ENCODE measurements at places on chromosomes 4 and X.

- no peak for DNase-seq
Observed at GRCh38 chrX:120485315-120485637, 16.2 kb upstream of the LAMP2 start.

- DNase-seq, result no peak
Observed at GRCh38 chrX:153416781-153417450, 5.6 kb downstream of the ZFP92 start.

DNA sequence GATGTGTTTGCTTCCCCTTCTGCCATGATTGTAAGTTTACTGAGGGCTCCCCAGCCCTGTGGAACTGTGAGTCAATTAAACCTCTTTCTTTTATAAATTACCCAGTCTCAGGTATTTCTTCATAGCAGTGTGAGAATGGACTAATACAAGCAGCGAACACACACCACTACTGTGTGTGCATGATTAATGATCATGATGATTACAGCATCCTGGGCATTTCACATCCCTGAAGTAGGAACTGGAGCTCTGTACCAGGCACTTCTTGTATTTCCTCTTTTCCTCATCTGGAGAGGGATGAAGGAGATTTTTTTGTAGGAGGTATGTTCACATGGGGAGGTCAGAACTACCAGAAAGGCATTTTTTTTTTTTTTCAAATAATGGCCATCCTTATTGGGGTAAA is 60.8 kb downstream of the PPM1K start:
- no peak for DNase-seq

DNA sequence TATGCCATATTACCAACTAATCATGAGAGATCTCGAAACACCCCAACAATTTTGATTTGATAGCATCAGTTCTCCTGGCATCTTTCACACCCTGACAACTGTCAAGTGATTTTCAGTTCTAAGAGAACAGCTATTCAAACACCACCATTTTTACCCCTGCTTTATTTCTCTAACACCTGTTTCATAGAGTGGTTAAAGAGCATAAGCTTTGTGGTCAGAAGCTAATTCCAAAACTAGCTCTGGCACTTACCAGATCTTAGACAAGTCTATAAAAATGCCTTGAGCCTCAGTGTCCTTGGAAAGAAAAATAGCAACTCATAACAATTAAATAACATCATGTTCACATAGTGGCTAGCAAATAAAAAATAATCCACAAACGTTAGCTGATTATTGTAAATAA is 17.9 kb downstream of the PPA2 start:
- no peak for DNase-seq

DNA sequence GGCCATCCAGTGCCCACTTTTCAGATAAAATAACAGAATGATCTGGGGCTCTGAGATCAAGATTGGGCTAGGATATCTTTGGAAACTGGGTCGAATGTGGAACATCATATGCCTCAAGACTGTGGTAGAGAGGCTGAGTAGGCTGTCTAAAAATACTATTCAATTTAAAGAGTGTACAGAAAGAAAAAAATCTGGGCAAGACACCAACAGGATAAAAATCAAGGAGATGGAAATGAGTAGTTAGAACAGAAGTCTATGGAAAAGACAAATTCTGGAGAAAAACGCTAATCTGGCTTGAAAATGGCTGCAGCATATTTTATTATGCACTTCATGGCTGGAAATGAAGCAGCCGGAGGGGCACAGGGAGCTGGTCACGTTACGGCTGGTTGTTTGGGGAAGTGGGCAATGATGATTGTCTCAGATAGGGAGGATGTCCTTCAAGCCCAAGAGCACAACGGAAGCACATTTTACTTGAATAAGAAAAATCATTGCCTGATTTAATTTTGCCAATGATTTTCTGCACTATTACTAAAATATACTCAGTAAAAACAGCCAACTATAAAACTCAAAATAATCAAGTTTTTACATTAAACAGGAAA is 27.1 kb upstream of the MAPK10 start:
- DNase-seq, result no peak

GRCh38 chrX:69022430-69022829 is 142.8 kb downstream of the PJA1 start:
- no peak for DNase-seq

GRCh38 chrX:53479301-53479700 is 45.1 kb upstream of the HSD17B10 start:
- no peak for DNase-seq

- no peak for DNase-seq
Observed at GRCh38 chrX:18448416-18448815, 23.0 kb downstream of the CDKL5 start.

- DNase-seq, result no peak
Observed at GRCh38 chr4:78647272-78647671, 95.7 kb downstream of the ANXA3 start.

DNA sequence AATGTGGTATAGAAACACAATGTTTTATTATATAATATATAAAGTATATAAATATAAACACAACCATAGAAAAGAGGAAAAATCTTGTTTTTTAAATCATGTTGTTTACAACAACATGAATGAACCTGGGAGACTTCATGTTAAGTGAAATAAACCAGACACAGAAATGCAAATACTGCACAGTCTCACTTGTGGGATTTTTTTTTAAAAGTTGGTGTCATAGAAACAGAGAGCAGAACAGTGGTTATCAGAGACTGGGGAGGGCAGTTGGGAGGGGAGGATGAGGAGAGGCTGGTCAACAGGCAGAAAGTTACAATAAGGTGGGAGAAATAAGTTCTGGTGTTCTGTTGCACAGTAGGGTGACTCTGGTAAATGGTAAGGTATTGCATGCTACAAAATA is 57.1 kb downstream of the FREM3 start:
- DNase-seq, result no peak

- no peak for DNase-seq
Observed at GRCh38 chrX:144801786-144802185, 445.5 kb upstream of the SPANXN1 start.

GRCh38 chr4:169010125-169011023 is at the start of gene CBR4:
TSS of gene CBR4 (minus strand) at chr4:169010255. CDS start at chr4:169010089, 166 bp downstream.
- peak; percentile 75 for DNase-seq

- no peak for DNase-seq
Observed at GRCh38 chrX:20739038-20739745, 472.5 kb upstream of the RPS6KA3 start.

GRCh38 chr4:60926624-60927023 is 273.5 kb upstream of the ADGRL3 start:
- DNase-seq, result no peak

DNA sequence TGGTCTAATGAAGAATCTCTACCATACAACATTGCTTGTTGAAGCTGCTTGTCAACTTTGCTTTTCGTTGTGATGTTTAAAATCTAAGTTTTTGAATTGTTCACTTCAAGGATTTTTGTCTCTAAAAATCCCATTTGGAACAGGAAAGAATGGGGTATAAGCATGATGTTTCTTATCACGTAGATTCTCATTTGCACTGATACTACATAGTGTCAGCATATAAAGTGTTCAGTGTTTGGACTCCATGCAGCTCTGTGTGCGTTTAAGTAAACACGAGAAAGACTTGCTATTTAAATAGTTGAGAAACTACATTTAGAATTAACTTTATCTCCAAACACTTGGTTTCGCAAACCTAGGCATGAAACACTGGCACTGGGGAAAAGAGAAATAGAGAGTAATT is 452.5 kb downstream of the NKX6-1 start:
- no peak for DNase-seq

GRCh38 chr4:103774326-103774825 is 54.6 kb upstream of the TACR3 start:
- no peak for DNase-seq

GRCh38 chrX:11382930-11383329 is 89.7 kb downstream of the AMELX start:
- no peak for DNase-seq

DNA sequence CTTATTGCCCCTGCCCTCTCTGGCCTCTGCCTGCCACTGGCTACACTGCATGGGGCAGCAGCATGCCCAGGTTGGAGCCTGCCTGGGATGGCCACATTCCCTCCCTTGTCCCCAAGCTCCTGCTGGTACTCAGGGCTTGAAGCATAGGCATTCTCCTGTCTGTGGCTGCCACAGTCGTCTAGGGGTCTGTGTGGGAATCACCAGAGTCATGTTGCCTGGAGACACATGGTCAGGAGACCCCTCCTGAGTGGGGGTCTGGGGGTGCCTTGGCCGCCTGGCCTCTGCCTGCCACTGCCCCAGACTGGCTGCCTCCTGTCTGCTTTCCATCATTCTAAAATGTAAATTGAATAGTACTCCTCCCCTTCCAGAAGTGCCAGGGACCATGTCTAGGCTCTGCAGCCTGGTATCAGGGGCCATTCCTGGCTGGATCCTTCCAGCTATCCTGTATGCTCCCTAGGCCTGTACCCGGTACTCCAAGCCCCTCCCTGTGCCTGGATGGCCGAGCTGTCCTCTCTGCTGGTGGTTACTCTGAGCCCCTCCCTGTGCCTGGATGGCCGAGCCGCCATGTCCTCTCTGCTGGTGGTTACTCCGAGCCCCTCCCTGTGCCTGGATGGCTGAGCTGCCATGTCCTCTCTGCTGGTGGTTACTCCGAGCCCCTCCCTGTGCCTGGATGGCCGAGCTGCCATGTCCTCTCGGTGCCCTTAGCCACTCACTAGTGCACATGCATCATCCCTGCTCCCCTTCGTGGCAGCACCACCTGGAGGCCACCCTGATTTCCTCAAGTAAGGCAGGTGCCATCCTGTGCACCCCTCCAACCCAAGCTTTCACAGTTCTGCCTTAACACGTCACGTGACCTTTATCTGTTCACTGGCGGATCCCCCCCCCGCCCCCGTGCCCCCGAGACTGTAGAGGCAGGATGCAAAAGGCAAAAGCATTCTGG is 5.5 kb upstream of the NKX1-1 start:
- no peak for DNase-seq

GRCh38 chrX:151488677-151489076 is 74.8 kb upstream of the PASD1 start:
- no peak for DNase-seq

DNA sequence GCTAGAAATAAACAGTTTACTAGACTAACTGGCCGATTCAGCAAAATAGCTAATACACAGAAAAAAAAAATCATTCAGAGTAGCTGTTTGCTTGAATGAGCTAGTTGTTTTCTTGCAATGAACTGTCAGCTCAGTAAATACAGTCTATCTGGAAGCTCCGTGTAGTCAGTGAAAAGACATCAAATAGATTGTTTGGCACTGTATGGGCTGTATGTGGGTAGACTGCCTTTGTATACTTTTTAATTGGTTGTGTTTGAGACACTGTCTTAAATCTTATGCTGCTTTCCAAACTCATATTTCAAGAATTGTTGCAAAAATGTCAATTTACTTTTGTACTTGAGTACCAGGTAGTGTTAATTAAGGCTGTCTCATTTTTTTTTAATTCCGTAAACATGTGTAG is 61.6 kb upstream of the GPR174 start:
- no peak for DNase-seq

GRCh38 chrX:4930426-4930825 is 1217.0 kb upstream of the PRKX start:
- DNase-seq, result no peak

GRCh38 chr4:41144812-41145211 is 69.5 kb downstream of the APBB2 start:
- DNase-seq, result no peak

DNA sequence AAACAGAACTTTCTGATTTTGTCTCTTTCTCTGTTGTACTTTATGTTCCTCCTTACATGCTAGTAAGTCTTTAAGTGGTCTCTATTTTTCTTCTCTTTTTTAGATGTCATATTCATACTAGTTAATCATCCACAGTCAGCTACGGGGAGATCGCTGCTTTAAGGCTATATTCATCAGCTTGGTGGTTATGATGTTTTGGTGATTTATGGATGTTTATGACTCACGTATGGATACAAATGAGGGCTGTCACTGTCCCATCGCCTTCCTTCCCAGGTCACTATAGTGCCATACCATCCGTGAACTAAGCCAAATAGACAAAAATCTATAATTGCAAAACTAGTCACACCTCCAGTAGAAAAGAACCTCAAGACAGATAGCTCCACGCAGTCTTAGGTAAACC is 296.8 kb upstream of the AADAT start:
- no peak for DNase-seq

GRCh38 chr4:174764105-174764729 is 64.8 kb downstream of the GLRA3 start:
- DNase-seq, result peak; percentile 35

GRCh38 chr4:138218976-138219375 is 23.2 kb downstream of the SLC7A11 start:
- no peak for DNase-seq

DNA sequence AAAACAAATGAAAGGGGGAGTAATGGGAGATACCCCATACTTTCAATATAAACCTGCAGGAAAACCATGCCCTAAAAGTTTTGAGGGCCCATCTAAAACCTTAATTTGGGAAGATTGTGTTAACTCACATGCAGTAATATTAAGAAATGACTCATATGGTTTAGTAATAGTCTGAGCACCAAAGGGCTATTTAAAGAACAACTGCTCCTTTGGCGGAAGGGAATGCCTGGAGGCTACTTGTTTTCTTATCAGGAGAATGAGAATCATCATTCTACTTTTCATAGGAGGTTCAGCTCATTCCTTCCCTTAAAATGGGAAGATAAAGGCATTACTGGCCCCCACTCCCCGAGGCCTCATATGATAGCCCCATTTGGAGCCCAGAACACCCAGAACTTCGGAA is 47.6 kb downstream of the SPIN3 start:
- no peak for DNase-seq

DNA sequence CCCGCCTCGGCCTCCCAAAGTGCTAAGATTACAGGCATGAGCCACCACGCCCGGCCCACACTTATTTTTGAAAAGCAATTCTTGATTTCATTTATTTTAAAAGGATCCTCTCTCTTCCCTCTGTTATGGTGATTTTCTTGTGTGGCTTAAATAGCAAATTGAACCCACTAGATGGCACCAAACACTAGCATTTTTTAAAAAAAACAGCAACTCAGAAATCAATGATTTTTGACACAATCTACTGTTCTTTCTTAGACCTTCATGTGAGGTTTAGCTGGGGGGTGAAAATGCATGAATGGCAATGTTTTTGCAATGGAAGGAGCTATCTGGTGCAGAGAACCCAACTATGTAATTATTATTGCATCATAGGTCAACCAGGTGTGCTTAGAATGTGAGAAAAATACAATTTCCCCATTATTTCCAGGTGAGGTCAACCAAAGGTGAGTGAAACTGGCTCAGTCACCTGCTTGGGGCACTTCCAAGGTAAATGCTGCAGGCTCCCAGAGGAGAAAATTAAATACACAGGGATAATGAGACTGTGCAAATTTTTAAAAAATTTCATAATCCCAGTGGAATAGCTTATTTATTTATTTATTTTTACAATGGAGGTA is 226.7 kb upstream of the PRKX start:
- peak; percentile 29 for DNase-seq

DNA sequence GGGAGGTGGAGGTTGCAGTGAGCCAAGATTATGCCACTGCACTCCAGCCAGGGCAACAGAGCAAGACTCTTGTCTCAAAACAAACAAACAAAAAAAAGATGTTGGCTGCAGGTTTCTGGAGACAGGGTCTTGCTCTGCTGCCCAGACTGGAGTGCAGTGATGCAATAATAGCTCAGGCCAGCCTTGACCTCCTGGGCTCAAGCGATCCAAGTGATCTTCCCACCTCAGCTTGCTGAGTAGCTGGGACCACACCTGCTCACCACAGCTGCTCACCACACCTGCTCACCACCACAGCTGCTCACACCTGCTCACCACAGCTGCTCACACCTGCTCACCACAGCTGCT is 29.9 kb upstream of the CPLX1 start:
- no peak for DNase-seq

- DNase-seq, result no peak
Observed at GRCh38 chrX:105173071-105173470, 47.4 kb downstream of the TEX13A start.

- DNase-seq, result no peak
Observed at GRCh38 chrX:83160096-83160495, 348.0 kb upstream of the POU3F4 start.

GRCh38 chr4:30716681-30717207 is 3.4 kb upstream of the PCDH7 start:
- DNase-seq, result peak; percentile 27
